ENCODE measurements at places on chromosomes 16 and 17. TPM values are rescaled to one million over a fixed set of nuclear protein-coding genes. Genes with fewer than 3 reads are reported as not detected.

Gene CLEC18C
- total RNA-seq: 4.3 TPM

Gene RGS11
- total RNA-seq: not detected

Gene PRPF8
- total RNA-seq: 166 TPM

Gene MPP3
- total RNA-seq: 8.5 TPM

Gene PAQR4
- 17.5 TPM for total RNA-seq

Gene RPTOR
- total RNA-seq: 35.5 TPM

DNA sequence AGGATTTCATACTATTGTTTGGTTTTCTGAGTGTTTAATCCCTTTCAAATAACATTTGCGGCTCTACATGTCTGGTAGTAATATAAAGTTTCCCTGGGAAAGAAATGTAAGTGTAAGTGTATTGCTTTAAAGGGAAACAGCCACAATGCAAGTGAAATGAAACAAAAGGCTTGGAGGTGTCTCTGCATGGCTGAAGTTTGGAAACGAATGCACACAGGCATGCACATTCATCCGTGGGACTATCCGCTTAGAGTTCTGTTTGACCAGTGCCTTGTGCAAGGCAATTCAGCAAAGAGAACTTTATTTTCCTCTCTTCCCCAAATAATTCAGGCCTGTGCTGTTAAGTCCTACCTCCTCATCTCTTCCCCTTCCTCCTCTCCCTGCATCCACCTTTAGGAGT is 56.1 kb upstream of the MRTFB start:
- peak; percentile 72 for DNase-seq

- DNase-seq: no peak
Measured at GRCh38 chr17:74532115-74532514, 840 bp upstream of the CD300LB start.

DNA sequence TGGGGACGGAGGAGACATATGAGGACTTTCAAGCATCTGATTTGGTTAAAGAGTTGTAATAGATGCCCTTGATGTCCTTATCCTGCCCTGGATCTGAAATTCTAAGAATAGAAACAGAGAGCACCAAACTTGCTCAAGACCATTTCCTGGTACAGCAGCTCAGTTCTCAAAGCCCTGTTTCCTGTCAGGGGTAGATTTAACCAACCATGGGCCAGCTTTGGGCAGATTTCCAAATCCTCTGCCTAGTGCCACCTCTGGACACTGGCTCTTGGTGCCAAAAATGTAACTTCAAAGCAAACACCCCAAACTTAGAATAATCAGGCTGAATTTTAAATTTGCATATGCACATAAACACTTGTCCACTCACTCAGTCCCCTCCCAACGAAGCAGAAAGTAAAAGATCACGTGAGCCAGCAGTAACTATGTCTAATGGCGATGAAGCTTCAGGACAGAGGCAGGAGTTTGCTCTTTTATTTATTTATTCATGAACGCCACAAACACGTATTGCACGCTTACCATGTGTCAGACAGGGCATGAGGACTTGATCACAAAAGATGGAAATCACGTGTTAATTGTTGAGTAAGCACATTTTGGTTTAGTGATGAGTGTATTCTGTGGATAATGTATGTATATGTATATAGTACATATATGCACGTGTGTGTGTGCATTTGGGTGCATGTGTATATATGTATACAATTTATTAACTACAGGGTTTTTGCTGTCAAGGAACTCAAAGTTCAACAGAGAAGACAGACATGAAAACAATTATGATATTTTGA is 23.1 kb upstream of the SDK2 start:
- no peak for DNase-seq

DNA sequence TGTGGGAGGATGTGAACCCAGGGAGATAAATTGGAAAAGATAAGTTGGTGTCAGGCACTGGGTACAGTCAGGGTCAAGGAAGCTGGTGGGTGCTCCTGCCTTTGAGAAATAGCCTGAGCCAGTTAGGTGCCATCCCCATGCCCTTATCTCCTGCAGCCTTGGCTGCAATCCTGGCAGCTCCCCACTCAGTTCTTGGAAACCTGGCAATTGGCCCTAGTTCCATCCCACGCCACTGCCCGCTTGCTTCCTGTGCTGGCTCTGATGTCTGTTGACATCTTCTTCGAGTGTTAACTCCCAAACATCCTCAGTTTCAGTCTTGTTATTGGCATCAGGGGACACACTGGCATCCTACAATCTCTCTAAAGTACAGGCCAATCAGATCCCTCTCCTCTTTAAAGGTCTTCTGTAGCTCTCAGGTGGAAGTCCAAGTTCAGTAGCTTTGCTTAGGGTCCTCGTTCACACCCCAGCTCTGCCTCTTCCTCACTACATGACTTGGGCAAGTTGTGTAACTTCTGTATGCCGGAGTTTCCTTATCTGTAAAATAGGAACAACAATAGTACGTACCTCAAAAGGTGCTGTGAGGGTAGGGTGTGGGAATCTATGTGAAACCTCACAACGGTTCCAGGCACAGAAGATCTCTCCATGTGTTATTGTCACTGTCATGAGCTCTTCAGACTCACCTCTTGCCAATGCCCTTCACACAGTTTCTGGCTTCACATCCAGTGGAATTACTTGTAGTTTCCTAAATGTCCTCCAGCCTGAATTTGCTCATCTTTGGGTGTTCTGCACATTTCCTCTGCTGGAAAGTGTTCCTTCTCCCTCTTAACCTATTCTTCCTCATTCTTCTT is 13.5 kb upstream of the PRKAR1A start:
- no peak for DNase-seq

GRCh38 chr17:66416207-66416940 is 114.0 kb downstream of the PRKCA start:
- DNase-seq: no peak

- no peak for DNase-seq
Measured at GRCh38 chr16:73430138-73430537, 382.2 kb upstream of the ZFHX3 start.

DNA sequence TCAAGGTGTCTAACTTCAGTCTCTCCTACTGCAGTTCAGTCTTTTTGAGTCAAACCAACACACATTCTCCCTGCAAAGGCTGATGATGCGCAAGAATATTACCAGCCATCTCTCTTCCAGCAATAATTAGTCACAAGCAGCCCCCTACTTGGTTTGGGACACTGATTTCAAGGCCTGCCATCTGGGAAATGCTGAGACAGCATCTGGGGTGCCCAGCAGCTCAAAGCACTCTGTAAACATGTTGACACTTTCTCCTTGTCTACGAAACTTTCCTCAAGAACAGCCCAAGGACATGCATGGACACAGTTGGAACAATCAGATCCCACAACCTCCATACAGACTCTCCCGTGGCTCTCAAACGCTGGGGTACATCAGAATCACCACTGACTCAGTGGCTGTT is 149.2 kb upstream of the RPL38 start:
- DNase-seq: no peak

- DNase-seq: no peak
Measured at GRCh38 chr16:804193-805048, 3.9 kb upstream of the GNG13 start.

GRCh38 chr17:55215711-55216110 is 49.0 kb upstream of the HLF start:
- no peak for DNase-seq

DNA sequence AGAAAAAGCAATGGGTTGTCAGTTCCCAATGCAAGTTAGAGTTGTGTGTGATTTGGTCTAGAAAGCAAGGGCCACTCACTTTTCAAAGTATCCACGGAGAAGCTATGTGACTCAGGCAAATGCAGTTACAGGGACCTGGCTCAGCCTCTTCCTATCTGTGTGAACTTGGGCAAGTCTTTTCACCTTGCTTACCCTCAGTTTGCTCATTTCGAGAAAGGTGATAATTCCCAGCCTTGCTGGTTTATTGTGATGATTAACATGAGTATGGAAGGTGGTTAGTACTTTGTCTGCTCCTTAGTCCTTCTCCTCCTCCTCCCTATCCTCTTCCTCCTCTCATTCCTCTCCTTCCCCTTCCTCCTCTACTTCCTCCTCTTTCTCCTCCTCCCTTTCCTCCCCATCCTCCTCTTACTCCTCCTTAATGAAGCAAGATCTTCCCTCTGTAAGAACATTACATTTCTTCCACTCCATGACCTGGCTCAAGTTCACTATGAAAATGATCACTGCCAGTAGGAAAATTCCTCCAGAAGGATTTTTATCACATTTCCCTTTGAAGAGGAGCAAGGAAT is 204.0 kb downstream of the GRIN2A start:
- DNase-seq: no peak

DNA sequence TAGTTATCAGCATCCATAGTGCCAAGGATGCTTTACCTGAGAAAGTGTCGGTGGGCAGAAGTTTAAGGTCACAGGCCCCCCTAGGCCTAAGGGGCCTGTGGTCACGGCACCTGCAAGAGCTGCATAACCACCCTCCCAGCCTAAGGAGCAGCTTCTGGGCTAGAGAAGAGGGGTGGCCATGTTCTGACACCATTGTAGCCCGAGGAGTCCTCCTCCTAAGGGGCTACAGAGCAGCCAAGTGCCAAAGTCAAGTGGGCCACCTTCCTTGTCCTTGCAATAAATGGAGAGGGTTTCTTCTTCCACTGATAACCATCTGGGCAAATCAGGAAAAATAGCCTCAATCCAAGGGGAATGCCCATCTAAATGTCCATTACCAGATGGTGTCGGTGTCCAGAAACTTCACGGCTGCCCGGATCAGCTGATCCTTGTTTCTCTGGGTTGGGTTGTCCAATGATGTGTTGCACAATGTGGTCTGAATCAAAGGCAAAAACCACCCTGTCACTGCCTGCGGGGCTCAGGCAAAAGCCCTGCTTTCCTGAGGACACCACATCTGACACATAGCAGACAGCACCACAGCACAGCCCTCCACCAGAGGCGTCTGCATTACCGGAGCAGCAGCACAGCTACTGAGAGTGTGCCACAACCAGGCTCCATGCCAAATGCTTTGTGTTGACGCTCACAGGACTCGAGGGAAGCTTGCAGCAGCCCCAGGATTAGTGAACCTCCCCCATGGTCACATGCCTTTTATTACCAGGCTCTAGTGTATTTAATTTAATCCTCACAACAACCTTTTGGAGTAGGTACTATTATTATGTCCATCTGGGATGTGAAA is 12.8 kb downstream of the ATPAF2 start:
- DNase-seq: peak; percentile 30

DNA sequence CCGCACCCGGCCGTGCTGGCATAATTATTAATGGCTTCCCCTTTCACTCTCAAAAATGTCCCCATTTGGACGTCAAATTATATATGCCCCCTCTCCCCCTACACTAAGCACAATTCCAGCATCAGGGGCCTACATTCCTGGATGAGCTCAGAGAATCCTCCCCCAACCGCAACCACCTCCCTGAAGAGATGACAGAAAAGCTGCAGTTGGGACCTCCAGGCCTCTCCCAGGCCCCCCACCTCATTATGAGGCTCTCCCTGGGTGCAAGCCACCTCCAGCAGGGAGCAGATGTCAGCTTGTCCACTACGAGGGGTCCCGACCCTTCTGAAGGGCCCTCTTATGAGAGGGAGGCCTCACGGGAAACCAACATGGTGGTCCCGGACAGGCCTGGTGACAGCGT is 18.5 kb upstream of the NCBP3 start:
- DNase-seq: no peak

DNA sequence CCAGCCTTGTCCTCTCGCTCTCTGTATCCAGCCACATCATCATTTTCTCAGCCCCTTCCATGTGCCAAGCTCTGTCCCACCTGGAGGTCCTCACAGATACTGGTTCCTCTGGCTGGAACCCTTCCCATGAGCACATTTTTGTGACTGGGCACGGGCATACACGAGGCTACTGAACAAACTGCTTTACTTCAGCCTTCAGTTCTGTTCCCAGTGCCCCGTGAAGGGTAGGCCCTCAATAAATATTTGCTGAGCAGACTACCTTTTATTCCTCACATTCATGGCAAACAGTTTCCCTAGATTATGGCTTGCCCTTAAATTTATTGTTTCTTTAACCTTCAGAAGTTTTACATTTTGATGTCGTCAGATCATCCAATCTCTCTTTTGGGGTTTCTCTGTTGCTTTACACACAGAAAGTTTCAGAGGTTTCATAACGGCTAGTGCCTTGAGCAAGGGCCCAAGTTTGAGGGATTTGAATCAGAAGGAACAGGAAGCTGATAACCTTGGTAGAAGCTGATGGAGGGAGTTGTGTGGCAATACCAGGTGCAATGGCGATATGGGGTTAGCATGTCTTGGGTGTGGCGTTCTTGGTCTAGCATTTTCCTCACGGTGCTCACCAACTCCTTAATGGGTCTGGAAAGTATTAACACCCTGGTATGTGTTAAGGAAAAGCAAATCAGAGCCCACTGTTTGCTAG is 27.8 kb downstream of the TMEM92 start:
- no peak for DNase-seq

DNA sequence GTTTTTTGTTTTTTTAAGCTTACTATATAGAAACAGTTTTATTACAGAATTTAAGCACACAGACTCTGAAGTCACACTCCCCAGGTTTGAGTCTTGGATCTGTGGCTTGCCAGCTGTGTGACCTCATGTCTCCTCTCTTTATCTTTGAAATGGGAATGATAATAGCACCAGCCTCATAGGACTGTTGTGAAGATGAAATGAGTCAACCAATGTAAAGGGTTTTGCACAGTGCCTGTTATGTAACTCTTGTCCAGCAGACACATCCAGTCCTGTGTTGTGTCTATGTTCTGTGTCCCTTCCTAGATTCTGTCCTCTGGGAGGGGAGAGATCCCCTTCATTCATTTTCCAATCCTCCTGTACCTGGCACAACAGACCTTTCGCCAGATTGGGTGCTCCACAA is 3.1 kb upstream of the CPD start:
- no peak for DNase-seq

- peak; percentile 13 for DNase-seq
Measured at GRCh38 chr17:63647936-63648335, 25.7 kb downstream of the MAP3K3 start.

DNA sequence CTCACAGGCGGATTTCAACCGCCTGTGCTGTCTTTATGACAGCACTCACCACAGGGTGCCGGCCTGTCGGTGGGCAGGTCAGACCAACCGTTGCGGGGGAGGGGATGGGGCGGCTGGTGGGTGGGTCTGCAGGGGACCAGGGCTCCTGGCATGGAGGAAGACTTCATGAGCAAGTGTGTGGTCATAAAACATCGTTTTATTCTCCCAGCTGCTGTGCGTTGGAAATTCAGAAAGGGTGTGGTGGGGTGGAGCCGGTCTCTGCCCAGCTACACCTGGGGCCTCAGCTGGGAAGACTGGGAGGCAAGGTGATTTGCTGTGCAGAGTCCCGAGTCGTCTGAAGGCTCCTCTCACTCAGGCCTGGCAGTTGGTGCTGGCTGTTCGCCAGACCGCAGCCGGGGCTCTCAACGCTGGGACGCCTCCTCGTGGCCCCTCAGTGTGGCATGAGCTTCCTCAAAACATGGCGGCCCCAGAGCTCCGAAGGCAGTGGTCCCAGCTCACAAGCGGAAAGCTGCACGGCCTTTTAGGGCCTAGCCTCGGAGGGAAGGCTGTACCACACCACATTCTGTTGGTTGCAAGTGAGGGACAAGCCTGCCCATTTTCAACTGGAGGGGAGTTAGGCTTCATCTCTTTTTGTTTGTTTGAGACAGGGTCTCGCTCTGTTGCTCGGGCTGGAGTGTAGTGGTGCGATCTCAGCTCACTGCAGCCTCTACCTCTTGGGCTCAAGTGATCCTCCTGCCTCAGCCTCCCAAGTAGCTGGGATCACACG is 45.8 kb upstream of the GSE1 start:
- DNase-seq: no peak
